ENCODE measurements at places on chromosomes 2 and 18.

GRCh38 chr2:206389164-206389563 lies 54.2 kb upstream of the ADAM23 start:
- DNase-seq, result no peak

- no peak for DNase-seq
Observed at GRCh38 chr2:173607606-173608311, 253.1 kb downstream of the CDCA7 start.

DNA sequence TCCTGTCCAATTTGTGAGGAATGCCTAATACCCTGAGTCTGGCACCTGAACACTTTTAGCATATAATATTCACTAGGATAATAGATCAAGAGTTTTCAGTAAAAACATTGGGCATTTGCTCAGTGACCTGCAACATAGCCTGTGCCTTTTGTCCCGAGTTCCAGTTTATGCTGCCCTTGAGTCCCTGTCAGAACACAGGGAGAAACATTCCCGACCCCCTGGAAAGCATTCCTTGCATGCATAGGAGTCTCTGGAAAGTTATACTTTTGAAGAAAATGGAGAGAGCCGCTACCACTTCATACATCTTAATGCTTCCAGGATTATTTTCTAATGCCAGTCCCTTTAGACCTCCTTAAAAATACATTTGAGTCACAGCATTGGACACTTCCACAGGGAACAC lies 107.3 kb downstream of the PLCL1 start:
- DNase-seq, result no peak

DNA sequence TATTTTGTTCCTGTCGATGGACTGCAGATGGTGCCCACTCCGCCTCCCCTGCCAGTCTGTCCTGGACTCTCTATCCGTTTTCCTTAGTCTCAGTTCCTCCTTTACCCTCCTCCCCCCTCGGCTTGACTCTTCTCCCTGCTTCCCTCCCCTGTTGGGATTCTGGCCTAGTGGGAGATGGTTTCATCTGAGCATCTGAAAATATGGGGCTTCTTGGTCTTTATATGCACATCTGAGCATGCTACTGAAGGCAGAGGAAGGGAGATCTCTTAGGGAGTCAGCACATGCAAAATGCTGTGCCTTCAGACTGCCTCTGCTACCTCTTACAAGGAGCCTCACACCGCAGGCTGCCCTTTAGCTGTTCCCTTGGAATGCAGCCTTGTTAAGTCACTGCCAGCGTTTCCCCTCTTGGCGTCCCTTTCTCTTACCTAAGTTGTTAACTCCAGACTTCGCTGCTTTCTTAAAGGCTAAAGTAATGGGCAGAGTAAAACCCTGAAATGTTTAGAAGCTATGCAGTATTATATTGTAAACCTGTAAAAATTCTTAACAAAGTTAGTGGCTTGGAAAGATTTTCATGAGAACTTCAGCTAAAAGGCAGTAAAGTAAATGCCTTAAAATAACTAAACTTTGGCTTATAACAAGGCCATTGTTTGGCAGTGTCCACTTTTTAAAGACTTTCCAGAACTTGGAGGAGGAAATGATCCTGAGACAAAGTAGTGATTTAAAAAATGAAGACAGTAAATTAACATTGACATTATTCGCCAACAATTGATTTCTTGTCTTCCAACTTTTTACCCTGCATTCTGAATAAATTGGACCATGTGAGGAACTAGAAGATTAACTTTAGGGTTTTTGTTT lies 49.8 kb downstream of the LDLRAD4 start:
- no peak for DNase-seq

DNA sequence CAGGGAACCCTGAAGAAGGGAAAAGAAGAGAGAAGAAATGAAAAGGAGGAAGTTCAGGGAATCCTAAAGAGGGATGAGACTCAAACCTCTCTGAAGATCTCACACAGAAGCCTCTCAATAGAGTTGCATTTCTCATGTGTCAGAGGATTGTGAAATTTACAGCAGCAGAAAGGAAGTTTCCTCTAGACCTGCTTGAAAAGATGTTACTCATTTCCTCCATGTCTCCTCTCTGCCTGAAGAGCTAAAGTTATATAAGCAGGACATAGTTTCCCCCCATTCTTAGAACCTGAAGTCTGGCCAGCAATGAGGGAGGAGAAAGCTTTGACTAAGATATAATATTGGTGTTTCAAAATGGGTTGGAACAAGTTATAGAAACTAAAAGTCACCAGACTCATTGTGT lies 1155.6 kb downstream of the LRP1B start:
- no peak for DNase-seq

DNA sequence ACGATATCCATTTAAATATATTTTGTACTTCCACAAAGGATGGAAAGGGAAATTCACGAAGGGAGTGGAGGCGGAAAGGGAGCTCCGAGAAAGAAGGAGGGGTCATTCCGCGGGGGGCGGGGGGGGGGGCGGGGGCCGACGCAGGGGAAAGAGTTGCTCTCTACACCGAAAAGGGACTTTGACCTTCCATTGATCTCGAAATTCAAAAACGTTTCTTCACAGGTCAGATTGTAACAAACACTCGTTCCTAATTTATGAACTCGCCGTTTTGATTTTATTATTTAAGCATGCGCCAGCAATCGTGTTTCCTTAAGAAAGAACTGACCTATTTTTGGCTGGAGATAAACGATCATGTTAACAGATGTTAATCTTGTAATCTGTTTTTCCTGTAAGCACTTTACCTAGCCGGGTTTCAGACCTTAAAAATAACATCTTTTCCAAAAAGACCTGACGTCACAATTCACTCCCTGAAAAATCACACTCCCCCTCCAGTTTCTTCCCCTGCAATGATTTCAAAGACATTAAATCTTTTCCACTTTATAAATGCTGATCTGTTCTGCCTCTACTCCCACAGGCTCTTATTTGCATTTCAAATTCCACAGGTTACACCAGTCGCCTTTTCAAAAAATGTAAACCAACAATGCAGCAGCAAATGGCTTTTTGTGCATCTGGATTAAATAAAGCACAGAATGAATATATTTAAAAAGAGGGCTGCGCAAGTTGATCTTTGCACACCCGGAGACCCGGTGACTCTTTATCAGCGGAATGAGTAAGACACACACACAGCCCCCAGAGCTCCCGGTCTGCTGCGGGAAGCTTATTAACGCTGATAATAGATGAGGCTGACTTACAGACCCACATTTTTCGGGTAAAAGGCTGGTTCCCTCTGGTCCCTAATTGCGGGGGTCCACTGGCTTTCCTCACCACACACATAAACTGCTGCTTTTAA lies 1.6 kb downstream of the ZNF516 start:
- no peak for DNase-seq

- no peak for DNase-seq
Observed at GRCh38 chr2:165898381-165898780, 55.2 kb downstream of the TTC21B start.
